ENCODE measurements at places on chromosomes 2 and 18.

GRCh38 chr2:47023332-47023731, 107.7 kb upstream of the MCFD2 start:
- no peak for DNase-seq

DNA sequence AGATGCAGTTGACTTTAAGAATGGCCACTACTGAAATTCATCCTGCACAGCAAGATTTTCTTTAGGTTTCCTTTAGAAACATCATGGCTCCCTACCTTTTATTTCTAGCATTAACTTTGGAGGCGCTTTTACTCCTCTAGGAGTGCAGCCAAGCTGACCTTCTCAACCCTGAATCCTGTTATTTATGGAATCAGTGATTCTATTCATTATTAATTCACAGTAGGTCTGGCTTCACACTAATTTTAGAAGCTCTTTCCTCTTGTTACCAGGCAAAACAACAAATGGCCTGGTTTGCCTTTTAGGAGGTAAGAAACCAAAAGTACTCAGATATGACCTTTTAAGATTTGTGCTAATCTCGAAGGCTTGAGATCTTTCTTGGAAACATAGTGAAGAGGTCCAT, 93.0 kb upstream of the PELI1 start:
- no peak for DNase-seq

DNA sequence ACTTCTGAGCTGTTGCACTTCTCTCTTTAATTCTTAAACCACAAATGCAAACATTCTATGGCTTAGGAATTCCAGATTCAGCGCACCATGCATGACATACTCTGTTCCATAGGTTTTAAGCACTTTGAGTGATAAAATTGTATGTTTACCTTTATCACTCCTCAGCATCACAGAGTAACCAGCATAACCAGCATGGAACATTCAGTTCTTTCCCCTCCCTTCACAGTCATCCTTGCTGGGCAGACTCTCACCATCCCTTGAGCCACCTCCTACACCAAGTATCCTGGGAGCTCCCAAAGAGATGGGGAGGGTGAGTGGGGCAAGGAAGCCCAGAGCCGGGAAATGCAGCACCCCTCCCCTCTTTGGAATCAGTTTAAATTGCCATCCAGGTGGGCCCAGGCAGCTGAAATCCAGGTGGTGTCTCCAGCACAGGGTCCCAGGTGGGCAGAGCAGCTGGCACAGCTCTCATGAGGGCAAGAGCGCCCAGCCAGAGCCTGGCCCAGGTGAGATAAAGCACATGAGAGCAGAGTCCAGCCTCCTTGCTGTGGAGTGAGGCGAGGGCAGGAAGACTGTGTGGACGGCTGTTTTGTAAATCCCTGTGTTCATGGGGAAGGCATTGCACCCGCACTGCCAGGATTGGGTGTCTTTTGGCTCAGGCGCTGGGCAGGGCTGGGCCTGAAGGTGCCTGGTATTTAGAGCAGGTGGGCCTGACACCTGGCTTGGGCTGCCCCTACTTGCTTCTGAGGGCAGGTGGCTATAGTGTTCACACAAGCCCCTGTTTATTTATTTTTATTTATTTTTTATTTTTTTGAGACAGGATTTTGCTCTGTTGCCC, 36.8 kb downstream of the LAMA3 start:
- DNase-seq = no peak

- no peak for DNase-seq
Observed at GRCh38 chr18:77985526-77986281, 736.1 kb downstream of the GALR1 start.

Measured in endothelial cell (in vitro differentiated cells).